ENCODE measurements at places on chromosomes 4 and X. TPM values are rescaled to one million over a fixed set of nuclear protein-coding genes. Genes with fewer than 3 reads are reported as not detected.

GRCh38 chr4:7155590-7156071 is 36.7 kb upstream of the SORCS2 start:
- no peak for DNase-seq
- no peak overlapping the region for H3K27ac ChIP-seq
- no peak overlapping the region for H3K4me3 ChIP-seq

PGAM4 gene
- total RNA-seq = not detected

DNA sequence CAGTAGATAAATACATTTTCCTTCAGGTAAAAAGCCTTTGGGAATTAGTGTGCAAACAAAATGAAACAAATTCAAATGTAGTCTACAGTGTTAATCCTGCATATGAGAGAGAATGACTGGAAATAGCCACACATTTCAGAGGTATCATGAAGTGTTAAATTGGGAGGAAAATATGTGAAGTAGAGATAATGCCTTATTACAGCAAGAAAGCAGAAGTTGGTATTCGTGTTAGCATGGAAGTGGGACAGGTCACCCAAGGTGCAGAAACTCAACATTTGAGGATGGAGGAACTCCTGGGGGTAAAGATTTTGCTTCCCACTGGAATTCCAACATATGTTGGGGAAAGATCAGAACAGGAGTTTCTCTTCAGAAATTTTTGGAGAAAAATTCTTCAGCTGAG is 51.3 kb downstream of the EMCN start:
- no peaks in the 10 kb centered on the region for H3K27me3 ChIP-seq
- H3K4me3 ChIP-seq = no peak overlapping the region
- H3K4me1 ChIP-seq = peaks cover 25% of the 10 kb centered on the region
- no peak overlapping the region for H3K27ac ChIP-seq
- peaks cover 5% of the 10 kb centered on the region for H3K36me3 ChIP-seq

DNA sequence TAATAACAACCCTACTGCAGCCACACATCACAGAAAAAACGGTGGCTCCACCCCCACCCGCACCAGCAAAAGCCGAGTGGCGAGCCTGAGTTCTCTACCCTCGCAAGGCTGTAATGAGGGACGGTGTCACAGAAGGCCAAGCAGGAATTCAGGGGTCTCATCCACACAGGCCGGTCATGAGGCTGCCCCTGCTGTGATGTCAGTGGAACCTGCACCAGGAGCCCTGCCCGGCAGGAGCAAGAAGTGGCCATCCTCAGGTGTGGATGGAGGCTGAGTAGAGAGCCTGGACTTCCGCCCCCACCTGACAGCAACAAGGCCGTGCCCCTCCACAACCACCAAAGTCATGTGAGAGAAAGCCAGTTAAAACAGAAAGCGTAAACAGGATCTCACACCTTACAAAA is 20.6 kb downstream of the LYAR start:
- H3K4me1 ChIP-seq = peaks cover 18% of the 10 kb centered on the region
- no peak overlapping the region for H3K4me3 ChIP-seq
- peaks cover 6% of the 10 kb centered on the region for H3K27me3 ChIP-seq
- peaks cover 6% of the 10 kb centered on the region for H3K36me3 ChIP-seq
- no peak for DNase-seq

GLRA3 gene
- total RNA-seq = not detected

GRCh38 chr4:55336138-55337034 is 9.7 kb upstream of the SRD5A3 start:
- H3K27me3 ChIP-seq = peaks cover 4% of the 10 kb centered on the region
- H3K27ac ChIP-seq = no peak overlapping the region
- H3K4me1 ChIP-seq = no peaks in the 10 kb centered on the region
- no peak overlapping the region for H3K4me3 ChIP-seq

- no peaks in the 10 kb centered on the region for H3K4me1 ChIP-seq
- H3K36me3 ChIP-seq = peaks cover 5% of the 10 kb centered on the region
- no peak for DNase-seq
- no peak overlapping the region for H3K4me3 ChIP-seq
Measured at GRCh38 chr4:77229433-77229832, 72.4 kb downstream of the CCNG2 start.

- no peaks in the 10 kb centered on the region for H3K36me3 ChIP-seq
- H3K27me3 ChIP-seq = no peaks in the 10 kb centered on the region
- no peak overlapping the region for H3K27ac ChIP-seq
- no peak overlapping the region for H3K4me3 ChIP-seq
Measured at GRCh38 chr4:40458109-40458508, 123.0 kb downstream of the CHRNA9 start.

- H3K36me3 ChIP-seq = no peaks in the 10 kb centered on the region
- H3K4me3 ChIP-seq = no peak overlapping the region
- H3K27me3 ChIP-seq = no peaks in the 10 kb centered on the region
- DNase-seq = peak; percentile 1
Measured at GRCh38 chrX:3940000-3940610, 226.7 kb upstream of the PRKX start.

GAGE13 gene
- total RNA-seq = not detected

GRCh38 chrX:25017667-25018247 is 2.0 kb upstream of the ARX start:
- H3K27me3 ChIP-seq = peaks cover 38% of the 10 kb centered on the region
- H3K36me3 ChIP-seq = no peaks in the 10 kb centered on the region
- DNase-seq = no peak

HTN3 gene
- not detected for total RNA-seq

IGSF1 gene
- total RNA-seq = not detected

GRCh38 chrX:130378024-130378669 is 7.3 kb downstream of the GPR119 start:
- no peaks in the 10 kb centered on the region for H3K27me3 ChIP-seq
- H3K4me1 ChIP-seq = no peaks in the 10 kb centered on the region
- no peaks in the 10 kb centered on the region for H3K36me3 ChIP-seq
- no peak for DNase-seq

SOWAHB gene
- total RNA-seq = 0.09 TPM

GRCh38 chr4:1985780-1986577 is 22.8 kb downstream of the NELFA start:
- H3K4me1 ChIP-seq = peaks cover 7% of the 10 kb centered on the region
- DNase-seq = no peak
- no peaks in the 10 kb centered on the region for H3K27me3 ChIP-seq
- no peak overlapping the region for H3K4me3 ChIP-seq
- H3K27ac ChIP-seq = no peak overlapping the region

DNA sequence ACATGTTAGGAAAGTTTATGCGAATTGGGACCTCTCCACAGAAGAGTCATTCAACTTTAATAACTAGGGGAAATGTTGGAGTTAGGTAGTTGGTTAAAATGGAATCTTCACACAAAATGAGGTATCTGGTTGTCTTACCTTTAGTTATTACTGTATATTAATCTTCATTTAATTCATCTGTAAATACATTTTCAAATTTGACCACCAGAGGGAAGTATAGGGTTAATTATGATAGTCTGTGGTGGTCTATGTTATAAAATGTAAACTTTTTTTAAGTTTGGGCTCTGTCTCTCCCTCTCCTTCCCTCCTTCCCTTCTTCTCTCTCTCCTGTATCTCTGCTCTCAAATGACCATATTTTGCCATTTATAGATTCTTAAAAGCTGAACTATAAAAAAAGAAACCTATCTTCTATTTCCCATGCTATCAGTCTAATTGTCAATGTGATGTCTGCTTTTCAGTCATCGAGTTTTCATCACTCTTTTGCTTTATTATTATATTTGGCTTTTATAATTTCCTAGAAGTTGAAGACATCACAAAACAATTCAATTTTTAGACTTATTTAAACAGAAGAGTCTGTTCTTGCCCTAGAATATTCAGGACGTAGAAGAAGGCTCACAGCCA is 49.8 kb downstream of the TMEM144 start:
- peaks cover 11% of the 10 kb centered on the region for H3K4me1 ChIP-seq
- peak; percentile 29 for DNase-seq
- peaks cover 2% of the 10 kb centered on the region for H3K27me3 ChIP-seq
- H3K27ac ChIP-seq = 0 out of 2 replicates have a peak overlapping the region, but pooled peaks have one; percentile 2
- no peaks in the 10 kb centered on the region for H3K36me3 ChIP-seq
- peak overlapping the region; percentile 61 for H3K4me3 ChIP-seq

- DNase-seq = no peak
- peaks cover 32% of the 10 kb centered on the region for H3K4me1 ChIP-seq
- H3K27ac ChIP-seq = peak overlapping the region; percentile 86
- no peaks in the 10 kb centered on the region for H3K27me3 ChIP-seq
Measured at GRCh38 chr4:152486429-152487389, 49.2 kb downstream of the FBXW7 start.

ADH1A gene
- not detected for total RNA-seq

- peaks cover 6% of the 10 kb centered on the region for H3K4me1 ChIP-seq
- DNase-seq = peak; percentile 27
- H3K4me3 ChIP-seq = peak overlapping the region; percentile 37
- H3K36me3 ChIP-seq = no peaks in the 10 kb centered on the region
- H3K27me3 ChIP-seq = no peaks in the 10 kb centered on the region
Measured at GRCh38 chrX:29947225-29947624, 268.1 kb upstream of the MAGEB2 start.

RNF212 gene
- total RNA-seq = not detected

DNA sequence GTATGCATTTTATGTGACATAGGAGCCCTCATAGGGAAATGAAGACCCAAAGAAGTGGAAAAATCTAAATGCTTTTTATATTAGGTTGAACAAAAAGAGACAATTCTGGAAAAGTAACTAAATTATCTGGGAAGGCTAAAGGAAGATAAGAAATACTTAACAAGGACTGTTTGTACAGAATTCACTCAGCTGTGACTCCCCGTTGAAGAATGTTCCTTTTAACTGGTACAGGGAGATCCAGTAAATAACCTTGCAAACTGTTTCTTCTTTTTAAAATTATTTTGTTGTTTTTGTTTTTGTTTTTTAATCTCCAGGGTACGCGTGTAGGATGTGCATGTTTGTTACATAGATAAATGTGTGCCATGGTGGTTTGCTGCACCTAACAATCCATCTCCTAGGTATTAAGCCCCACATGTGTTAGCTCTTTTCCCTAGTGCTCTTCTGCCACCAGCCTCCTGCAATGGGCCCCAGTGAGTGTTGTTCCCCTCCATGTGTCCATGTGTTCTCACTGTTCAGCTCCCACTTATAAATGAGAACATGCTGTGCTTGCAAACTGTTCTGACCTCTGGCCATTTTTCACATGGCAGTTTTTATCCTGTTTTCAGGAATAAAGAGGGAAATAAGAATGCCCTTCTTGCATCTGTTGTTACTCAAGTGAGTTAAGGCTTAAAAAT is 81.7 kb downstream of the PWWP3B start:
- H3K27ac ChIP-seq = no peak overlapping the region
- no peaks in the 10 kb centered on the region for H3K27me3 ChIP-seq
- no peaks in the 10 kb centered on the region for H3K36me3 ChIP-seq
- H3K4me1 ChIP-seq = no peaks in the 10 kb centered on the region
- DNase-seq = no peak
- H3K4me3 ChIP-seq = no peak overlapping the region

DNA sequence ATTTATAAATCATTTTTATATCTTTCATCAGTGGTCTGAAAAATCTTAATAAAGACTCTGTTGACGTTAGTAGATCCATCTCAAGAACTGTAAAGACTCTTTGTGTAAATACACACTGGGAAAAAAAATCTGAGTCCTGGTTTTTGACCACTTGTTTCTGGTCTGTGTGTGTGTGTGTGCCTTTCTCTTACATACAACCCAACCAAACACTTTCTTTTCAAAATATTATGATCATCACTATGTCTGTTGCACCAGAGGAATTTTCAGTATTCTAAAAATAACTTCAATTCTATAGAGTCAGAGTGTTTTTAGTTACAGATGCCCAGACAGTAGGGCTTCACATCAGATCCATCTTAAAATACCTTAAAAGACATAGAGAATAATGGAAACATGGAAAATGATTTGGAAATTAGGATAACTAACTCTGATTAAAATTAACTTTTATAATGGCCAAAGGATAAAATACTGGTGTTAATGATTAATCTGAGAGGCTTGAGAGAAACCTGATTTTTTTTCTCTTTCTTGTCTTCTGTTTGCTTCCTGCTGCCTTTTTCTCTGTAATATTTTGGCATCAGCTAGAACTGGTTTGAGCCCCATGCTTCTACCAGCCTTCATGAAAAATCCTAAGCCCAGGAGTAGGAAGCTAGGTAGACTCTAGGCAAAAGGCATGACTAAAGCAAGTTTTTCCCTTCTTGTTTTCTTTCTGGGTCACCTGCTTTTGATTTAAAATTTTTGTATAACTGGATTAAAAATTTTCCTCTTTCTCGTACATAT is 99.7 kb downstream of the ATXN3L start:
- peaks cover 60% of the 10 kb centered on the region for H3K4me1 ChIP-seq
- no peak overlapping the region for H3K4me3 ChIP-seq
- peaks cover 5% of the 10 kb centered on the region for H3K36me3 ChIP-seq
- DNase-seq = no peak
- H3K27ac ChIP-seq = no peak overlapping the region

DNA sequence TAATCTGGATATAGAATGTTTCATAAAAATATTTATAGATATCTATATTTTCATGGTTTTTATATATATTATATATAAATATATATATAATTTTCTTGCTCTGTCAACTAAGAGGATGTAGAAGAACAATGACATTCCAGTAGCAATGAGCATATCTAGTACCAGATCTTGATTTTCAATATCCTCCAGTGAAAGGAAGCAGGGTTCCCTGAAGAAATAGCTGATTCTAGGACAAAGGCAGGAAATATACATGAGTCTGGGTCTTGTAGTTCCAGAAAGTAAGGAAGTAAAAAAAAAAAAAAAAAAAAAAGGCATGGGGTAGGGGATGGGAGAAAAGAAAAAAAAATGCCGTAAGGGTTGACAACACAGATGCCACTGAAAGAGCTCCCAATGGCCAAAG is 241.4 kb downstream of the RASL11B start:
- H3K4me1 ChIP-seq = peaks cover 51% of the 10 kb centered on the region
- no peak for DNase-seq
- no peak overlapping the region for H3K27ac ChIP-seq
- H3K4me3 ChIP-seq = no peak overlapping the region
- no peaks in the 10 kb centered on the region for H3K27me3 ChIP-seq

GRCh38 chrX:10199212-10199611 is 42.4 kb downstream of the CLCN4 start:
- peaks cover 1% of the 10 kb centered on the region for H3K27me3 ChIP-seq
- H3K36me3 ChIP-seq = no peaks in the 10 kb centered on the region
- no peak for DNase-seq

CDX4 gene
- total RNA-seq = not detected

Data from HFFc6 (cell line).